ENCODE measurements at places on chromosomes 4 and X.

DNA sequence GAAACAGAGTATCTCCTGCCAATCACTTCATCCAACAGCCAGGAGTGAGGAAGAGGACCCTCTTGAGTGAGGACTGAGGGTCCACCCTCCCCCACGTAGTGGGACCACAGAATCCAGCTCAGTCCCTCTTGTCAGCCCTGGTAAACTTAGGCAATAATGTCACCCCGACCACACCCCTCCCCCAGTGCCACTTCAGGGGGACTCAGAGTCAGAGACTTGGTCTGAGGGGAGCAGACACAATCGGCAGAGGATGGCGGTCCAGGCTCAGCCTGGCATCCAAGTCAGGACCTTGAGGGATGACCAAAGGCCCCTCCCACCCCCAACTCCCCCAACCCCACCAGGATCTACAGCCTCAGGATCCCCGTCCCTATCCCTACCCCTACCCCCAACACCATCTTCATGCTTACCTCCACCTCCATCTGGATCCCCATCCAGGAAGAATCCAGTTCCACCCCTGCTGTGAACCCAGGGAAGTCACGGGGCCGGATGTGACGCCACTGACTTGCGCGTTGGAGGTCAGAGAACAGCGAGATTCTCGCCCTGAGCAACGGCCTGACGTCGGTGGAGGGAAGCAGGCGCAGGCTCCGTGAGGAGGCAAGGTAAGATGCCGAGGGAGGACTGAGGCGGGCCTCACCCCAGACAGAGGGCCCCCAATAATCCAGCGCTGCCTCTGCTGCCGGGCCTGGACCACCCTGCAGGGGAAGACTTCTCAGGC is at the start of the genes CSAG1 and MAGEA12:
Gene CSAG1 (minus strand): TSS at position 461 of the 715 bp plus-strand sequence. CDS start 1,261 bp downstream, outside the sequence.
Gene MAGEA12 (plus strand): TSS at position 497 of the 715 bp plus-strand sequence. CDS start 2,405 bp downstream, outside the sequence.
- DNase-seq, result no peak

DNA sequence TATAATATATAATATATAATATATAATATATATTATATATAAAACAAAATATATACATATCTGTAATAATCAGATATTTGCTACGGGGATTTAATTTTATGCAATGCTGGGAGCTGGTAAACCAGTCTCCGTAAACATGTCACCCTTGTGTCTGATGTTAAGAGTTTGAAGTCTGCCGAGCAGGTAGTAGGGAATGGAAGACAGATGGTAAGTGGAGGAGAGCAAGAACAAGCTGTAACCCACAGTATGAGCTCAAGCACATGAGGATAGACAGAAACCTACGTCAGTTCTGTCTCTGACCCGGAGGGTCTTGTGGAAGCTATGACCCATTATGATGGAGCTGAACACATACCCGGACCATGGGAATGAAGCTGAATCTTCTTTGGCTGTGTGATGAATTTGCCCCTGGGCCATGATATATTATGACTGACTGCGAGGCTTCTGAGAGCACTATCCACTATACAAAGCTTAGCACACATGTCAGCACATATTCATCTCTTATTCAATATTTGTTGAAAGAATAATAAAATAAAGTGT is 46.2 kb downstream of the TIGD2 start:
- no peak for DNase-seq

DNA sequence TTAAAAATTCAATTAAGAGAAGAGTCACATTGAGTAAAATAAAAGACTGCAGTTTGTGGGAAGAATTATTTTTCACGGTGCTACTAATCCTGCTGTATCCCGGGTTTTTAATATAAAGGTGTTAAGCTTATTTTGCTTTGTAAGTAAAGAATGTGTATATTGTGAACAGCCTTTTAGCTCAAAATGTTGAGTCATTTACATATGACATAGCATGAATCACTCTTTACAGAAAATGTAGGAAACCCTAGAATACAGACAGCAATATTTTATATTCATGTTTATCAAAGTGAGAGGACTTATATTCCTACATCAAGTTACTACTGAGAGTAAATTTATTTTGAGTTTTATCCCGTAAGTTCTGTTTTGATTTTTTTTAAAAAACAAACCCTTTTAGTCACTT is 39.7 kb downstream of the IRS4 start:
- no peak for DNase-seq

GRCh38 chr4:187071946-187072600 is 348.4 kb upstream of the FAT1 start:
- no peak for DNase-seq

Data from stimulated activated CD4-positive, alpha-beta T cell treated with anti-CD3 and anti-CD28 coated beads, Interleukin-2, amount 100 ng/mL, for 4 hours (primary cell).